ENCODE measurements at places on chromosomes 3 and 15.

DNA sequence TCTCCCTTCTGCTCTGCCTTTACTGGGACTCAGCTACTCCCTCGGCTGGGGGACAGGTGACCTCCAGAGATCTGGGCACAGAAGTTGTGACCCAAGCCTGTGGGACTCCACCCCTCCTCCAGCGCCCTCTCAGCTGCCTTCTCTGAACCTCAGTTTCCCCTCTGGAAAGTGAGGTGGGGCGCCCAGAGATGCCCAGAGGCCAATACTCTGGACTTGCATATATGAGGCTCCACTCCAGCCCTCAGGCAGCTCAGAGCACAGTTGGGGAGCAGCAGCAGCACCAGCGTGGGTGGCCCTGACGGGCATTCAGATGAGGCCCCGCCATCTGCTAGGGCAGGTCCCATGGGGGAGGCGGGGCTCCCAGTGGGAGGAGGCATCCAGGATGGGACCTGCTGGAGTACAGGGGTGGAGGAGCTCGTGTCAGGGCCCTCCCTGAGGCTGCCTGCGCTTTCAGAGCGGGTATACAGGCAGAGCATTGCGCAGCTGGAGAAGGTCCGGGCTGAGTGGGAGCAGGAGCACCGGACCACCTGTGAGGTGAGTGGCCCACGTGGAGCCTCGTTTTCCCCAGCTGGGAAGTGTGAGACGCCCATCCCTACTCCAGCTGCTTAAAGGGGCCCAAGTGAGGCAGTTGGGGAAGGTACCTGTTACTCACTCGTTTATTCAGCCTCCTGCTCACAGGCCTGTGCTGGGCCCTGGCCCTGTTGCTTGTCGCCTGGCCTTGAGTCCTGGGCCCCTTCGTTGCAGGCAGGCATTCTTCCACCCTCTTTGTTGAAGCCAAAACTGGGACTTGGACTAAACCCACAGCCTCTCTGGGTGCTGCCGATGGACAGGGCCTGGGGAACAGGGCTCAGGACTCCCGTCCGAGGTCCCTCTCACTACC, 35.4 kb downstream of the PSTPIP1 start:
- peak; percentile 97 for DNase-seq

DNA sequence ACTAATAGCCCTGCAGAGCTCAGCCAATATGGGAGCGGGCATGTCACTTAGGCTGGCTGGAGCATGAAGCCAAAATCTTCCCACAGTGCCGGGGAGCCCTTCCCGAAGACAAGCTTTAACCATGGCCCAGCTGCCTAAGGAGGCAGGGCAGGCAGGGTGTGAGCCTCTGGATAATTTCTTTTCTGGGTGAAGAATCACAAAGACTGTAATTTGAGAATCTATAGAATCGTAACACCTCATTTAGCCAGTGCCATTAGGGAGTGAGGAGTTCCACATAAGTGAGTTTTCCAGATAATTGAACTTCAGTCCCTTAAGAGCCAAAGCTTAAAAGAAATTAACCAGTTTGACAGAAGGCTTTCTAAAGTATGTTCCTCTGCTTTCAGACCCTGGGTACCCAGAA, 40.2 kb upstream of the TLE3 start:
- DNase-seq: no peak

- DNase-seq: no peak
Observed at GRCh38 chr3:177282119-177282655, 84.9 kb upstream of the TBL1XR1 start.

- DNase-seq: no peak
Observed at GRCh38 chr15:62779899-62780298, 262.6 kb upstream of the TPM1 start.

- no peak for DNase-seq
Observed at GRCh38 chr3:71265365-71265915, 318.1 kb downstream of the FOXP1 start.

- DNase-seq: no peak
Observed at GRCh38 chr3:15498431-15499214, 22.9 kb downstream of the COLQ start.

- DNase-seq: no peak
Observed at GRCh38 chr15:83943849-83944404, 290.0 kb downstream of the ADAMTSL3 start.

Data from NCI-H524 (cell line).